Fibroblast of skin of back (primary cell): ENCODE measurements at places on chromosomes 4 and X.
A peak's percentile ranks its signal among the peaks of the same experiment; 100 is the strongest.

DNA sequence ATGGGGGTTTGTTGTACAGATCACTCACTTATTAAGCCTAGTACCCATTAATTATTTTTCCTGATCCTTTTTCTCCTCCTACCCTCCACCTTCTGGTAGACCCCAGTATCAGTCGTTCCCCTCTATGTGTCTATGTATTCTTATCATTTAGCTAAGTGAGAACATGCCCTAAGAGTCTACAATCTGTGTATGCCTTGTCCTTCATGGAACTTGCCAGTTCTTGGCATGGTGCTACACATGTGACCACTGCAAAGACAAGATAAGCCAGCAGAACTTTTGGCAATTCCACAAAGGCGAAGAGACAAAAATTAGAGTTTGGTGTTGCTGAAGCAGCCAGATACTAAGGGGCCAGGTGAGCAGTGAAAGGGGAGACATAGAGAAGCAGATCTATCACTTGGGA is 101.3 kb downstream of the CORIN start:
- DNase-seq: no peak

DNA sequence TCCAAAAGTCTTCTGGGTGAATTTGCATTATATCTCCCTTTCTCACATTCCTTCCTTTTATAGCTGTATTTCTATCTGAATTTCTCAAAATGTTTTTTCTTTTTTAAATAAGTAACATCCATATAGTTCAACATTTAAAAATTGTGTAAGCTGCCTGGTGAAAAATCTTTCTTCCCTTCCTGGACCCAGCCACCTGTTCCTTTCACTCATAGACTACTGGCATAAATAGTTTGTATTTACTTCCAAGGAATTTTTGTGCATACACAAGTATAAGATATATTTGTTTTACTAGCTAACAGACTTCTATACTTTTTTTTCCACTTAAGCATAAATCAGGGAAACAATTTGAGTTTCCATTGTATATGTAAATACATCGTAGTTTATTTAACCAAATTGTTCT is 35.7 kb downstream of the PACRGL start:
- no peak for DNase-seq

- no peak for DNase-seq
Measured at GRCh38 chrX:100819534-100819836, 706 bp upstream of the CSTF2 start.

DNA sequence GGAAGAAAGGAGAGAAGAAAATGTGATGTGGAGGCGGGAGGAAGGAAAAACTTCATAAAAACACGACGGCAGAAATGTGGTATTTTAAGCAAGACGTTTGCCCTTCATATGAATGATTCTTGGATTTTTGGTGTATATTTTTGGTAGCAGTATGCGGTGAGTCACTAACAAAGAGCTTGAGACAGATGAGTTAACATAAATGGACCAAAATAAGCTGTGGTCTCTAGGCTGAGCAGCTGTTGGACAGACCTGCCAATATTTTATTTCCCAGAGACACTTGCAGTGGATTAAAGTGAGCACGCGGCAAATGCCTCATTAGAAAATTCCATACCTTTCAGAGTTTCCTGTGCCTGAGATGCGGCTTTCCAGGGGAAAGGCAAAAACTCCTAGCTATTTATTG is 43.1 kb upstream of the RPS6KA3 start:
- DNase-seq: peak; percentile 39

- DNase-seq: peak; percentile 16
Measured at GRCh38 chr4:8015512-8015911, 75.9 kb upstream of the AFAP1 start.

DNA sequence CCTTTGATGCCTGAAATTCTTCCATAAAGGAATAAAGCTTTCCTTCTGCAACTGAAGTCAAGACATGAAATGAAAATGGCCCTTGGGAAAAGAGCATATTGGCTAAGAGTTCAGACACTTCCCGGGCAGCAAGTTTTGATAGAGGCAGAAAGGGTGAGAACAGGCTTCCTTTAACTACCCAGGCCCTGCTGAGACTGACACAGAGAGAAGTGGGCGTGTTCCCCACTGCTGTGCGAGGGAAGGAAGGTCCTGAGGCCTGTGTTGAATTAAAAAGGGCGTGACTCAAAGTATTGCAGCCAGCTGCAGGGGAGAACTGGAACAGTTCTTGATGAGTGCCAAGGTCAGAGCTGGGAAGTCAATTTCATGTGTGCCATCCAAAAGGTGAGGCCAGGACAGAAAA is 33.9 kb upstream of the ADGRG2 start:
- peak; percentile 21 for DNase-seq

GRCh38 chr4:76028350-76028765 is 5.1 kb upstream of the CXCL10 start:
- DNase-seq: no peak

DNA sequence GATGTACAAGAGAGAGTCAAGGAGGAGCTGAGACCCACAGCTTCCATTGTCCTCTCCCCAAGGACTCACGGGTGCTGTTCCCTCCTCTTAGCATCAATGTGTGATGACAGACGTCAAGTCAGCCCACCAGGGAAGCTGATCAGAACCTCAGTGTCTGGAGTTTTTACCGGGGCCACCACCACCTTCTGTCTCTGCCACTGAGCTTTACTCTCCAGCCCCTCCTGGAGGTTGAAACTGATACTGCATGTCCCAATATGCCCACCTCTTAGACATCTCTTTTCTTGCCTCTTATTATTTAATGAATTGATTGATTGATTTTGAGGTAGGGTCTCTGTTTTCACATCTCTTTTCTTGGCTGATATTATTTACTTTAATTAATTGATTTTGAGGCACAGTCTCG is 10.3 kb upstream of the AKAP17A start:
- peak; percentile 42 for DNase-seq

- no peak for DNase-seq
Measured at GRCh38 chr4:19346636-19347035, 905.1 kb upstream of the SLIT2 start.

DNA sequence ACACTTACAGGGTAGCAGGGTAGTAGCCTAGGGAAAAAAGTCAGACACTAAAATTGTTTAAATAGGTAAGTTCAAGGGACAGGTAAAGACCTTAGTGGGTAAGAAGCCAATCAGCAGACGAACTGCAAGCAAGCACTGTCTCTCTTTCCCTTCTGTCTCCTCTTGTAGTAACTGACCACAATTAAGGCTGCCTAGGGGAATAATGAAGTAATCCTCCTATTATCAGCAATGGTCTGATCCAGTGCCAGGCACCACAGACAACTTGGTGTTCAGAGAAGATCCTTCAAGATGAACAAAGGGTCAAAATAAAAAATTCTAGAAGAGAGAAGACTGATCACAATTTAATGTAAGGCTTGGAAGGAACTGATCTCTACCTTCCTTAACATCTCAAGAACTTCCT is 62.9 kb downstream of the ELOVL6 start:
- no peak for DNase-seq

GRCh38 chrX:9324676-9325075 is 140.2 kb upstream of the TBL1X start:
- no peak for DNase-seq
